ENCODE measurements at places on chromosomes 7 and 10.

DNA sequence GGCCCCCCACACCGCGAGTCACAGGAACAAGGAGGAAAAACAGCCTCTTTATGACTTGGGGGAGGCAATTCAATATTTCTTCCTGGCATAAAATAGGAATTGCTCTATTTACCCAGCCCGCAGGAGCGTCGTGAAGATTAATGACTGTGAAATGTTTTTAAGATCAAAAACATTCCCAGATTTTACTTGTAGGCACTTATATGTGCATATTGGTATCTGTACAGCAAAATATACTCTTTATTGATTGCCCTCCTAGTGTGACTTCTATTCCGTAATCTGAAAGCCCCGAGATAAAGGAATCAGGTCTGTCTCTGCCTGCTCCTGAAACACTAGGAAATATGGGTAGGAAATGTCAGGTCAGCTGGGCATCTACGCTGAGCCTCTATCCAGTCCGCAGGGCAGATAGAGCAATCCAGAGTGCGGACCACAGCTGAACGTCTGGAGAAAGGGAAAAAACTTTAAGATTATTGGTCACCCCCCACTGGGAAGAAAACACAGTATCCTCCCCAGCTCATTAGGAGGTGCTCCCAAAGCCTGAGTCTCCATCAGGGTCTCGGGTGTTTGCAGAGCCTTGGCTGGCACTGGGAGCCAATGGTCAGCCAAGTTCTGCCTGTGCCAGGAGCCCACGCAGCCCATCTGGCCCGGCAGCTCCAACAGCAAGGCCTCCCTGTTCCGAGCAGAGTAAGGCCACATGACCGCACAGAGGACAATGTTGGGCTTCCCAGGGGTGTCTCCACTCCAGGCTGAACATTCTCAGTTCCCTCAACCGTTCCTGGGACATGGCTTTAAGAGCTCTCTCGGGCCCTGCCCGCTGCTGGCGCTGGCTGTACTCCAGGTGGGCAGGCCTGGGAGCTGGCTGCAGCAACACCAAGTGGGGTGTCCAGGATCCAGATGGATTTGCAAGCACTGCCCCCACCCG, 7.7 kb downstream of the CTBP2 start:
- DNase-seq: no peak

DNA sequence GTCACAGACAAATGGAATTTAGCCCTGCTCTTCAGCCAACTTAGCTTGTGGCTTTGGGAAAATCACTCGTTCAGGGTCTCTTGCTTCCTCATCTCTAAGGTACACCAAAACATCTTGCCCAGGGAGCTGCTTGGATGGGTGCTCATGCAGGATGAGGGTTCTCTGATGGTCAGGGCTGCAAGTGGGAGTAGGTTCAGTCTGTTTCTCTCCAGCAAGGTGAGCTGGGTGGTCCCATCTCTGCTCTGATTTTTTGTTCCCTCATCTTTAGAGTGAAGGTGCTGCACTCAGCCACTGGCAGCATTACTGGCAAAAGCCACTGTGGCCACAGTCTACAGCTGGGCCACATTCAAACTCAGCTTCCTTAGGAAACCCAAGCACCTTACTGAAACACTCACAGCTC, 149.9 kb upstream of the GPR26 start:
- DNase-seq: no peak

DNA sequence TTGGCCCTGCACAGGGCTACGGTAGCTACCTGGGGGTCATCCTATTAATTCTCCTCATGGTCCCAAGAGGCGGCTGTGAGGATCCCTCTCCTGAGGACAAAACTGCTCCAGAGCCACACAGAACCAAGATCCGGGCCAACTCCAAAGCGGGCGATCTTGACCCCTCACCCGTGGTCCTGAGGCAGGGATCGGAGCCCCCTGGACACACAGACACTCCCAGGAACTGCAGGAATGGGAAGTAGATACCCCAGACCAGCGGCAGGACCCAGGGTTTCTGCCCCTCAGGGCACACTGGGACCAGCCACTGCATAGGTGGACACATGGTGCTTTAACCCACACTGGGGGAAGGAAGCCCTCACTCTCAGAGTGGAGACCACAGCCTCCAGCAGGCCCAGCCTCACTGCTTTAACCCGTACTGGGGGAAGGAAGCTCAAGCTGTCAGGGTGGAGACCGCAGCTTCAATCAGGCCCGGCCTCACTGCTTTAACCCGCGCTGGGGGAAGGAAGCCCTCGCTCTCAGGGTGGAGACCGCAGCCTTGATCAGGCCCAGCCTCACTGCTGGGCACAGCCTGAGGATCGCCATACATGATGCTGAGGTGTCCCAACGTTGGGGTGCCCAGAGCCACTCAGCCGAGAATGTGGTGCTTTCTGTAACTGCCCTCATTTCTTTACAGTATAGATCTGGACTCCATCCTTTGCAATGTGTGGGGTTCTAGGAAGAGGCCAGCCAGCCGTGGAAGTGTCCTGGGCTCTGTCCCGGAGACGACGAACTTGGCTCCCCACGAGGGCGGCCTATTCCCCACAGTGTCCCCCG, 60.1 kb downstream of the DIP2C start:
- no peak for DNase-seq

DNA sequence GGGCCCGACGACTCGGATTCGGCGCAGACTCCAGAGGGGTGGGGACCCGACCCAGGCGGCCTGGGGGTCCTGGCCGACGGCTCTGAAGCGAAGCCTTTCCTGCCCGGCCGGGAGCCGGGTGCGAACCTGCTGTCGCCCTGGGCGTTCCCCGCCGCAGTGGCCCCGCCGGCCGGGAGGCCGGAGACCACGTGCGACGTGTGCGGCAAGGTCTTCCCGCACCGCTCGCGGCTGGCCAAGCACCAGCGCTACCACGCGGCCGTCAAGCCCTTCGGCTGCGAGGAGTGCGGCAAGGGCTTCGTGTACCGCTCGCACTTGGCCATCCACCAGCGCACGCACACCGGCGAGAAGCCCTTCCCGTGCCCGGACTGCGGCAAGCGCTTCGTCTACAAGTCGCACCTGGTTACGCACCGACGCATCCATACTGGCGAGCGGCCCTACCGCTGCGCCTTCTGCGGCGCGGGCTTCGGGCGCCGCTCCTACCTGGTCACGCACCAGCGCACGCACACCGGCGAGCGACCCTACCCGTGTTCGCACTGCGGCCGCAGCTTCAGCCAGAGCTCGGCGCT, 15.4 kb downstream of the ZNF316 start:
- DNase-seq: no peak

- DNase-seq: no peak
Measured at GRCh38 chr10:122281751-122282150, 10.7 kb downstream of the BTBD16 start.
